Activated CD4-positive, alpha-beta T cell treated with anti-CD3 and anti-CD28 coated beads for 24 hours (primary cell): ENCODE measurements at places on chromosomes 12 and 14.

DNA sequence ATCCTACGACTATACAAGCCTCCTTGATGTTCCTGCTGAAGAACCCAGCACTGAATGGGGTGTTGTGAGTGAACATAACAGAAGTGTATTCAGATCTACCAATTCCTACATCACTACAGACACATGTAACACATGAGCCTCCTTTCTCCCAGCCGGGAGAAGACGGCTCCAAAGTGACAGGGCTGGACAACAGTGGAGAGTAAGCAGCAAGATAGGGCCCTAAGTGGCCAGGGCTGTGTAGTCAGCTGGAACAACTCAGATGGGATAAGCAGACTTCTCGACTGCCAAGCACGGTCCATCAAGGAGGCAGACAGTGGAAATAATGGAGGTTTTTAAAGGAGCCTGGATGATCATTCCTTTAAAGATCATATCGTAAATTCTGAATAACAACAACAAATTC is 73.5 kb downstream of the TTC7B start:
- no peak for DNase-seq

DNA sequence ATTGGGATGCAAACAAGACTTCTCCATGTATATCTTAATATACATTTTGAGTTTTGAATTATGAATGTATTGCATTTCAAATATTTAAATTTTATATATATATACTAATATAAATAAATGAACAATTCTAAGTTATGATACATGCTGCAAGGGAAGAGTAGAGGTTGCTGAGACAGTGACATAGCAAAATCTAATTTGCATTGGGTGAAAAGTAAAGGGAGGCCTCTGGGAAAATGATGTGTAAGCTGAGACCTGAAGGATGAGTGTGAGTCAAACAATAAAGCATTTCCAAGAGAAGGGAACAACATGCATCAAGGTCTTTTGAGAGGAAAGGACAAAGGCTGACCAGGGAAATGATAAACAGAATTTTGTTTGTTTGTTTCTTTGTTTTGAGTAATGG is 62.9 kb upstream of the PTPRQ start:
- no peak for DNase-seq

GRCh38 chr12:56998981-56999380 is 7.4 kb downstream of the ZBTB39 start:
- peak; percentile 45 for DNase-seq

DNA sequence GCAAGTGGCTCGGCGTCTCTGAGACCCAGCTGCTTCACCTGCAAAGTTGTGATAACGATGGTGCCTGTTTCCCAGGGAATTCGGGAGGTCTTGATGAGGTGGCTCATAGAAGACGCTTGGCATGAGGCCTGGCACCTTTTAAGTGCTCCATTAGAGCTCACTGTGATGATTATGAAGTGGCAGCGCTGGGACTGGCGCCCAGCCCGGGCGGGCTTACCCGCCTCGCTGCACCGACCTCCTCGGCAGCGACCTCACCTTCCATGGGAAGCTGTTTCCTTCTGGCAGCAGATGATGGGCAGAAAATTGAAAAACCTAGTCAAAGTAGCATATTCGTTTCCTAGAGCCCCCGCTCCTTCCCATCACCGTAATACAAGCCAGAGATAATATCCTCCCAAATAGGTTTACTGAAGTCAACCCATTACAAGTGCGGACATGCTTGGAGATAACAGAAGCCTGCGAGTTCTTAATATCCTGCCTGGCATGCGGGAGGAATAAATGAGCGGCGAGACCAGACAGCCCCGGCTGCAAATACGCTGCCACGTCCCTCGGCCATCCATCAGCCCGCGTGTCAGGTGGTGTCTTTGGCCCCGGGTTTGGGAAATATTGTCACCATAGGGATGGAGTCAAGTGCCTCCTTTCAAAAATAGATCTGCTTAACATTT is 35.2 kb upstream of the DLK1 start:
- DNase-seq = no peak

- no peak for DNase-seq
Measured at GRCh38 chr12:102642199-102642598, 161.8 kb upstream of the IGF1 start.

DNA sequence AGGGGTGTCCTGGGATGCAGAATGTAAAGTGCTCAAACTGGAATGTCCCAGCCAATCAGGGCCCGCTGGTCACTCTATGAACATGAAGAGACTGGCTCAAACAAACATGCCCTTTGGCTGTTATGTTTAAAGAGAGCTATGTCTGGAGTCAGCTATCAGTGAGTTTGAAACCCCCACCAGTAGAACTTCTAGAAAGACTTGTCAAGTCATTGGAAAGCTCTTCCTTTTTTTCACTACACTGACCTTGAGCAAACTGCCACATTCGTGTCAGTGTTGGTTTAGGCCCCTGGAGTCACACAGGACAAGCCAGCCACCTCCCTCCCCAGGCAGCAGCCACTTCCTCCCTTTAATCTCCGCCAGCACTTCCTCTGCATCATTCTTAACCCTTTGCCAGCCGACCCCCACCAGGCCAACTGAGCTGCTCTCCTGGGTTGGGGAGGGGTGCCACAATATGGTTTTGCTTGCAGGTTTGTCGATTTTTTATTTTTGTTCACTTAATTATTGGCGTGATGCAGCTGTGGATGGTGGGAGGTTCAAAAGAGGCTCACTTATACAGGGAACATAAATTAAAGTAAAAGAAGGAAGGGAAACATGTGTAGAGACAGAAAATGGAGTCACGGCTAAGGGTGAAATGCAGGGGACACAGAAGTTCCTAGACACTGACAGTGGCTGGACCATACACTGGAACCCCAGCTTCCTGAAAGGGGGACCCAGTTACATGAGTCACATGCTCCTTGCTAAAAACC is 25.3 kb downstream of the CMKLR1 start:
- no peak for DNase-seq

DNA sequence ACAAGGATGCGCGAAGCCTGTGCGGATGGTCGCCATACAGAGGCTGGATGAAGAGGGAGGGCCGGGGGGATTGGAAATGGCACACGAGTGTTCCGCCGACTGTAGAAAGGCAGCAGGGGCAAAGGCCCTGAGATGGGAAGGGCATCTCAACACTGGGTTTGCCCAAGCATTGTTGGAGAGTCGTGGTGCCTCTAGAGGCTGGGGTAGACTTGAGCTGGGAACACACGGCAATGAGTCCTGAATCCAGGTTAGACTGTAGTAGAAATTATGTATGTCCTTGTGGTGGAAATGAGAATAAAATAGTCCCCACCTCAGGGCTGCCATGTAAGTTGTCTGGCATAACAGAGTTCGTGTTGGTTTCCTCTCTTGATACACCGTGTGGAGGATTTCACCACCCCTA is 83.8 kb upstream of the CCND2 start:
- DNase-seq = no peak

DNA sequence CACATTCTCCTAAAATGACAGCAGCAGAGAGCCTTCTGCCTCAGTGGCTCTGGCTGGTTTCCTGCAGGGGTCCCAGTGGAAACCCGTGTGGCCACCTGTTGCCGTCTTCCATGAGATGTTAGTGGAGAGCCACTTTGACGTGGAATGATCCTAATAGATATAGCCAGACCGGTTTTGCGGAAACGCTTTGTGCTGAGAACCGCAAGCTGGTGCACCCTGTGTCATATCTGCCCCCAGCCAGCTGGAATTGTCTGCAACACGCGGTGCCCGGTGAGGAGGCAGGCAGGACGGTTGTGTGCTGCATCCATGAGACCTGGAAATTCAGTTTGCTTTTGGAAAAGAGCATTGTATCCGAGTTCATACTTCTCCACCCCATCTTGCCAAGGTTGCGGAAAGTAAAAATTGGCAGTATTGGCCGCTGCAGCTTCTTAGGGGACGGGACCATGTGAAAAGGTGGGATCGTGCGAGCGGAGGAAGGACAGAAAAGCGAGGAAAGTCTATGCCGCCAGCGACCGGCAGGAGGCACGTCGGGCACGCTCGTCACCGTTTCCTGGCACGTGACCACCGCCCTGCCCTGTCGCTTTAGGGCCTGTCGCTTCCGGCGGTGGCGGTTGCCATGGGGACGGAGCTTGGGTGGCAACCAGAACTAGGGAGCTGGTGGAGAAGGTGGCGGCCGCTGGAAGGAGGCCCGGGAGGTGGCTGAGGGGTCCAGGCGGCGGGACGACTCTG is at the start of gene CFAP251:
CFAP251 (plus strand) TSS at position 643 of the 729 bp plus-strand sequence. CDS start 2,714 bp downstream, outside the sequence.
- DNase-seq = peak; percentile 93

DNA sequence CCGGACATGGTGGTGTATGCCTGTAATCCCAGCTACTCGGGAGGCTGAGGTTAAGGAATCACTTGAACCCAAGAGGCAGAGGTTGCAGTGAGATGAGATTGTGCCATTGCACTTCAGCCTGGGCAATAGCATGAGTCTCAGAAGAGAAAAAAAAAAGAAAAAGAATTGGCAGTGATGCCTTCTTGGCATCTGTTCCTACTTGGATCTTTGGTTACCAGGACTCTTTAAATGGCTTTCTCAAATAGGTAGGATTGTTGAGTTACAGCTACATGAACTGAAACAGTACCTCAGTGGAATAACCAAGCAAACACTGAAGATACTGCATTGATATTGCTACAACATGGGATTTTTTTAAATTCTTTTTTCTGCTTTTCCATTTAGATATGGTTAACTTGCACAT is 136.8 kb downstream of the SAMD4A start:
- no peak for DNase-seq

GRCh38 chr12:83224012-83224411 is 537.3 kb downstream of the TMTC2 start:
- DNase-seq = no peak

DNA sequence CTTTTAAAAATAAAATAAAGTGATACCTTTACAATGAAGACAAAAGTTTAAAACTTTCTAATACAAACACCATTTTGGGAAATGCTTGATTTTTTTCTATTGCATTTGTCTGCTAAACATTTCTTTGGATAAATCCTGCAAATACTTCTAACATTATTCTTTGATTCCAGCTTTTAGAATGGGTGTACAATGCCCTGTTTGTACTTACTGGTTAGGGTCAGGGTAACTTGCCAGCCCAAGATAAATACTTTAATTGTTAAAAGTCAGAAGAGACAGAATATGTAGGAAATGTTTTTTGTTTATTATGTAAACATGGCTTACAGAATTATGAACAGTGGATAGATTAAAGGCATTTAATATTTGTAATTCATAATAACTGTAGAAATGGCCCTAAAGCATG is 60.5 kb downstream of the WASHC4 start:
- no peak for DNase-seq

DNA sequence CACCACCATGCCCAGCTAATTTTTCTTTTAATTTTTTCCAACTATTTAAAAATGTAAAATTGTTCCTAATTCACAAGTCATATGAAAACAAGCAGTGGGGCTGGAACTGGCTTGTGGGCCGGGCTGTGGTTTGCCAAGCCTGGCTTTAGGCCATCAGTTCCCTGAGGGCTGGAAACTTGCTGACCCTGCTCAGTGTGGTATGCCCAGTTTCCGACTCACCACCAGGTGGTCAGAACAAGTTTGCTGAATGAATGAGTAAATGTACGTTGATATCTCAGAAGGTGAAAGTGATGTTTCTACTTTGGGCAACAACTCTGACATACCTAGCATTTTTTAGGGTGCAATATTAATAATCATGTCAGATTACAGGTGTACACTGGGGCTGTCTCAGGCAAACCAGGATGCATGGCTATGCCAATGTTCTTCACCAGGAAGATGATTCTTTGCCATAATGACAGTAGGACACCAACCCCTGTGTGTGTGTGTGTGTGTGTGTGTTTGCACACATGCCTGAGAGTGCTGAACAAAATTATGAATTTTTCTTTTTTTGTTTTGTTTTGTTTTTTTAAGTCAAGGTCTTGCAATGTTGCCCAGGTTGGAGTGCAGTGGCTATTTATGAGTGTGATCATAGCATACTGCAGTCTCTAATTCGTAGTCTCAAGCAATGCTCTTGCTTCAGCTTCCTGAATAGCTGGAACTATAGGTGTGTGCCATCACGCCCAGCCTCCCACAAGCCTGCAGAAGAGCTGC is 106.1 kb downstream of the PTPN11 start:
- no peak for DNase-seq

- no peak for DNase-seq
Measured at GRCh38 chr14:34228650-34228976, 233.4 kb downstream of the SPTSSA start.

DNA sequence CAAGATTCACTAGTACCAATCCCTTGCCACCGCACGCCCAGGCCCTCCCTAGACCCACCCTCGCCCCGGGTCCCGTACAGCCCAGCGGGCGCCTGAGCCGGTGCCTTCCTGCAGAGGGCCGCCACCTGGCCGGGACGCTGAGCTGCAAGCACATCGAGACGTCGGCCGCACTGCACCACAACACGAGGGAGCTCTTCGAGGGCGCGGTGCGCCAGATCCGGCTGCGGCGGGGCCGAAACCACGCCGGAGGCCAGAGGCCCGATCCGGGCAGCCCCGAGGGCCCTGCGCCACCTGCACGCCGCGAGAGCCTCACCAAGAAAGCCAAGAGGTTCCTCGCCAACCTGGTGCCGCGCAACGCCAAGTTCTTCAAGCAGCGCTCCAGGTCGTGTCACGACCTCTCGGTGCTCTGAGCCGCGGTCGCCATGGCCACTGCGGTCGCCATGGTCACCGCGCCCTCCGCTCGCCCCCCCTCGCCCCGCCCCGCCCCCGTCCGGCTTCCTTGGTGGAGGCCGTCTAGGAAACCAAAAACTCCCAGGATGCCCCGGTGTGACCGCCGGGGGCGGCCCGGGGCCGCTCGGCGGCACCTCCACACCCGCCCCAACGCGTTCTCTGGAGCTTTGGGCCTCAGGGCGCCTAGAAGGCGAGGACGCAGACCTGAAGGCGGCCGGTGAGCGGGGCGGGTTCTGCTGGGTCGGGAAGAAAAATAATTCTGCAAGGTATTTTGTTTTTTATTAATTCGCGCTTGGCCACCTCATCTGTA is 3.7 kb downstream of the REM2 start:
- peak; percentile 62 for DNase-seq

- DNase-seq = no peak
Measured at GRCh38 chr12:5864301-5864700, 80.8 kb downstream of the ANO2 start.

- no peak for DNase-seq
Measured at GRCh38 chr12:58309806-58310205, 368.4 kb downstream of the ATP23 start.

DNA sequence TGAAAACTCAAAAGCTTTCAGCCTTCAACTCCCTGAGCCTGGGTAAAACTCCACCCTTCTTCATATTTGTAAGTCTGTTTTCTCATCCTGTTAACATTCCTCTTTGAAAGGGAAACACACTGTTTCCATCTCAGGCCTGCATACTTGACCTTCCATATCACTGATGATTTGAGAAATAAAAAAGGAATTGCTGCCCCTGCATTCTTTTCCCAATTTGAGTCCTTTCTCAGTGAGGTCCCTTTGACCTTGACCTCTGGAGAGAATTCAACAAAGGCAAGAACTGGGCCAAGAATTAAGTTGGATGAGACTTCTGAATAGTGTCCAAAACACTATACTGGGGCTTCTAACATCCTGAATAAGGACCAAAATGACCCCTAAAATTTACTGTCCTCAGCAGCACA is 108.0 kb downstream of the AEBP2 start:
- no peak for DNase-seq
